ENCODE measurements at places on chromosomes 4 and X.

- no peak for DNase-seq
These were observed 34.5 kb upstream of the MAP3K15 start for GRCh38 chrX:19549838-19550237.

GRCh38 chr4:147732518-147733235, 789 bp downstream of the ARHGAP10 start:
- DNase-seq: no peak

DNA sequence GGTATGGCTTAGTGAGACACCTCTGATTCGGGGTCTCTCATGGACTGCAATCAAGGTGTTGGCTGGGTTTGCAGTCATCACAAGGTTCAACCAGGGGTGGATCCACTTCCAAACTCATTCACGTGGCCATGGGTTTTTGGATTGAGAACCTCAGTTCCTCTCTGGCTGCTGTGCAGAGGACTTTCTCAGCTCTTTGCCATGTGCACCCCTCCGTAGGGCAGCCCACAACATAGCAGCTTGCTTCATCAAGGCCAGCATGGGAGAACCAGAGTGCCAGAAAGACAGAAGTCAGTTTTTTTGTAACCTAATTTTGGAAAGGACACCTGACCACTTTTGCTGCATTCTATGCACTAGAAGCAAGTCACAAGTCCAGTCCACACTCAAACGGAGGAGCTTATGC, 154.9 kb downstream of the PJA1 start:
- no peak for DNase-seq

DNA sequence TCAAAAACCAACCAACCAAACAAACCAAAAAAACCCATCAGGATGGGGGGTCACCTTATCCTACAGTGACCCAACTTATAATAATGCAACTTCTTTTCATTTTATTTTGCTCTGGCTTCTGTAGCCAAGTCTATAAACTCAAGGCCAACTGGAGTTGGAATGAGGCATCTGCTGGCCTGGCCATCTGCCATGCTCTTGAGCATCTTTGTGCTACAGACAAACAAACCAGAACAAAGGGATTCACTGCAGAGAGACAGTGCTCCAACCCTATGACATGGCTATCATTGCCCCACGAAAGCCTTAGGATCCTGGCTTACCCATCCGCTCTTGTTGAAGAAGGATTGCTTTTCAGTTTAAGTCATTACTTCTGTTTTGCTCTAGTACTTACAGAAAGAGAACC, 49.2 kb upstream of the SCRG1 start:
- no peak for DNase-seq

GRCh38 chr4:5477613-5478012, 230.7 kb downstream of the EVC2 start:
- no peak for DNase-seq

DNA sequence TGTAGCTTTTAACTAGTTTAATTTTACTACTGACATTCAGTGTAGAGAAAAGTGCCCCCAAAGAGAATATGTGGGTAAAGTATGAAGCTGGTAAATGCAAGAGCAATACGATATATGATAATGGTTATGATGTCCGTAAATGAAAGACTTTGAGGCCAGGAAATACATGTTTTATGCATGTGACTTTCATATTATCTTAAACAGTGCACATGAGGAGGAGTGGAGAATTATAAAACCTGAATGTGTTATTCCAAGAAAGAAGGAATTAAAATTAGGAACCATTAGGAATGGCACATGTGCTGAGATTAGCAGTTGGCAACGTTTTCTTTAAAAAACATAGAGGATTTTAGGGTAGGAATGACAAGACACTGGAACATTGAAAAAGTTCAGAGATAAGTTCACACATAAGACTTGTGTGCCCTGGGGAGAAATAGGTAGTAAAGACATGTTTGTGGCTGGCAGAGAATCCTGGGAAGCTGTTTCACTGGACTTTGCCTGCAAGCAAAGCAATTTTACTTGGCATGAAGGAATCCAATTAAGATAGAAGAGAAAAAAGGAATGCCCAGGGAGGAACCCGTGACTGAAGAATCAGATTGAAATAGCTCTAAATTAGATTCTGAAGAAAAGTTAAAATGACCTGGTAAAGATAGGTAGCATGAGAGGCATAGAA, 20.0 kb downstream of the GK start:
- DNase-seq: no peak

- no peak for DNase-seq
These were observed 48.6 kb upstream of the TMEM164 start for GRCh38 chrX:109954333-109954732.

GRCh38 chr4:24166501-24166900, 276.7 kb upstream of the PPARGC1A start:
- DNase-seq: no peak

DNA sequence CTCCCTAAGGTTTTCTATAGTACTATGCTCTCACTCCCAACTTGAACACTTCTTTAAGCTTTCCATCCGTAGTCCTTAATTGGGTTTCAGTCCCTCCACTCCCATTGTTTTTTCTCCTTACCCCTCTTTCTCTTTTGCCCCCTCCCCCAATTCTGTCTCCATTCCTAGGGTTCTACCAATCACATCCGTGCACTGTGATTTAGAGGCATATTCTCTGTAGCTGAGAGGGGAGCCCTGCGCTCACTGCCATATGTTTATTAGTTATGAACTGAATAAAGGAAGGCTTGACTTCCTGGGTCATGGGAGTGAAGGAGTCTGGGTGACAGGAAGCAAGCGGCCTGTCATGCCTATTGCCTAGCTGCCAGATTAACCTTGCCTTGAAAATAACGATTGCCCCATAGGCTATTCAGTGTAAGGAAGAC, 471 bp downstream of the MCTS1 start:
- DNase-seq: no peak

GRCh38 chr4:105719204-105719603, 10.6 kb downstream of the GSTCD start:
- DNase-seq: no peak

DNA sequence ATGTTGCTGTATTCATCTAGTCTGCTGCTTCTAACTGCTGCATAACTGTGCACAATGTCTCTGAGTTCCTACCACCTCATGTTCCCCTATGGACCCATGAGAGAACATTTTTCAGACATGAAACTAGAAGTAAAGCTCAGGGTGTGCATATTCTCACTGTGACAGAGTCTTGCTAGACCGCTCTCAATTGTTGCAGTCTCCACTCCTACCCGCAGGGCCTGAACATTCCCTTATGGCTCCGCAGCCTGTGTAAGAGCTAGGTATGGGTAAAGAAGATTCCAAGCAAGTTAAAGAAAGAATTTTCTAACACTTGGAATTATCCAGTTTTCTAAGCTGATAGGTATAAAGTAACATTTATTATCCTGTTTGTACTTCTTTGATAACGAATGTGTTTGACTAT, 5.4 kb downstream of the OCIAD2 start:
- DNase-seq: no peak

DNA sequence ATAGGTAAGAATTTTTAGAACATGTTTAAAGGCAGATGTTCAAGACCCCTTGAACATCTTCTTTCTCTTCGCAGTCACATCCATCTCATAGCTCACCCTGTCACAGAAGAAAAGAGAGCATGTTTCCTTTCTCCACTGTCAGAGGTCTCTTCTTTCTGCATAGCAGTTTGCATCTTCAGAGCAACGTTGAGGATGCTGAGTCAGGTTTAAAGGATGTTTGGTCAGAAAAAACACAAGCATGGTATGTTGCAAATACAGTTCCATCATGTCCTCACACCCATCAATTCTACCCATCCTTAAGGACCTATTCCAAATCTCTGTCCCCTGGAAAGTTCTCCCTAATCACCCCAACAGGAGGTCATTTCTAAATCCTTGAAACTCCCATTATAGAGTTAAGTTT, 84.8 kb downstream of the STOX2 start:
- DNase-seq: no peak

- DNase-seq: no peak
These were observed 15.7 kb upstream of the N4BP2 start for GRCh38 chr4:40040908-40041307.

- DNase-seq: no peak
These were observed 133.3 kb downstream of the MAML3 start for GRCh38 chr4:140020457-140021361.

DNA sequence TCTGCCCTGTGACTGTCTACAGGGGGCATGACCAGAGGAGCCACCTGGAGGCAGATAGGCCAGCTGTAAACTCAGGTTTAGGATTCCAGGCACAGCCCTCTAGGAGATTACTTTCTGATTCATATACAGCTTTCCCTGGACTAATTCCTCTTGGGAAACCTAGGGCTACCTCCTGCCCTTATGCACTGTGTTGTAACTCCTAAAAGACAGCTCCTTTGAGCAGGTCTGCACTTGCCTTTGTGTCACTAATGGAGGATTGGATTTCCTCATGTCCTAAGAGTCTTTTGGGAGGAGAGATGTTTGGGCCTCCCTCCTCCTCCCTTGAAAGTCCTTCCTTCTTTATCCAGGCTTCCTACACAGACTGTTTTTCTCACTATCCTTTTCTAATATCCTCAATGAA, 202.0 kb downstream of the PCDH19 start:
- DNase-seq: no peak

DNA sequence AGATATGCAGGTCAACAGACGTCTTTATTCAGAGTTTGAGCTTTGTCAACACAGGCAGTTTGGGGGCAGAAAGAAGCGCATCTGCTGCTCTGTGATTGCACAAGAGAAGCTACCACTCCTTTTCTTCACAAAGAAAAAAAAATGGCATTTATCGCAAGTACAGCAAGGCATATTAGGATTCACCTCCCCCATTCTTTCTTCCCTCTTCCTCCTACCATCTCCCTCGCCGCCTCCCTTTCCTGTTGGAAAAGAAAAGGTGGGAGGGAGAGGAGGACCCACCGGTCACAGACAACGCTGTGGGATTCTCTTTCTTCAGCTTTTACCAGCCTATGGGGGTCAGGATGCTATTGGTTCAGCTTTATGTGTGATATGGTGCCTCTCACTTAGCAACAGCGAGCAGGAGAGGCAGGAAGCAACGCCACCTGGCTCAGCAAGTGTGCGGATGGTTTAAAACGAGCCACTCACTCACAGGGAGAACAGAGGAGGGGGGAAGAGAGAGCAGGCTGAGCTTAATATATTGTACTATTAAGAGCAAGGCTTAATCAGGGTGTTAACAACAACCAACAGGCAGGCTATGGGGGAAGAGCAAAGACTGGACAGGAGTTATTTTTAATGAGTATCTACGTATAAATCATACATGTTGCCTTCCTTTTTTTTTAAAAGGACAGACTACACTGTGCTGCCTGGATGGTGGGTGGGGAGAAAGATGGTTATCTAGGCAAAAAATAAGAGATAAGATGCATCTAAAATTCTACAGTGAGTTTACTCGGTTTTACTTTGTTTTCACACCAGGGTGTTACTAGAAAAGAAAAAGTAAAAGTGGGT, 104.7 kb downstream of the MAML3 start:
- DNase-seq: no peak

- DNase-seq: no peak
These were observed 24.6 kb upstream of the GPR50 start for GRCh38 chrX:151151665-151152267.

- no peak for DNase-seq
These were observed 132.2 kb downstream of the BMPR1B start for GRCh38 chr4:94889946-94890345.

- no peak for DNase-seq
These were observed 57.4 kb upstream of the SORBS2 start for GRCh38 chr4:185869427-185869826.

DNA sequence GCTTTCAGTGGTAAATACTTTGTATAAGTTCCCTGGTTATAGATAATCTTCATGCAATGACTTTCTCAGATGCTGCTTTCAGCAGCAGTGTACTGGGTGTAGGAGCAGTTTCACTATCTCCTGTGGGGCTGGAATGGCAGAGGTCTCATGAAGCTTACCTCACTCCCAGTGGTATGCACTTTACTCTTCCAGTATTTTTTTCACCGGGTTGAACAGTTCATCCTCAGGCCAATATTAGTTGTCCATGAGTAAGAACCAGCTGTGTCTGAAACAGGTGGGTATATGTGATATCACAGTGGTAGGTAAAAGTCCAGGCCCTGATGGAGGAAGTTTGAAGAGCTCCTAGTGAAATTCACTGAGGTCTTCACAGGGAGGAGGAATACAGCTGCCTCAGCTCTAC, 351.5 kb upstream of the EMCN start:
- no peak for DNase-seq

DNA sequence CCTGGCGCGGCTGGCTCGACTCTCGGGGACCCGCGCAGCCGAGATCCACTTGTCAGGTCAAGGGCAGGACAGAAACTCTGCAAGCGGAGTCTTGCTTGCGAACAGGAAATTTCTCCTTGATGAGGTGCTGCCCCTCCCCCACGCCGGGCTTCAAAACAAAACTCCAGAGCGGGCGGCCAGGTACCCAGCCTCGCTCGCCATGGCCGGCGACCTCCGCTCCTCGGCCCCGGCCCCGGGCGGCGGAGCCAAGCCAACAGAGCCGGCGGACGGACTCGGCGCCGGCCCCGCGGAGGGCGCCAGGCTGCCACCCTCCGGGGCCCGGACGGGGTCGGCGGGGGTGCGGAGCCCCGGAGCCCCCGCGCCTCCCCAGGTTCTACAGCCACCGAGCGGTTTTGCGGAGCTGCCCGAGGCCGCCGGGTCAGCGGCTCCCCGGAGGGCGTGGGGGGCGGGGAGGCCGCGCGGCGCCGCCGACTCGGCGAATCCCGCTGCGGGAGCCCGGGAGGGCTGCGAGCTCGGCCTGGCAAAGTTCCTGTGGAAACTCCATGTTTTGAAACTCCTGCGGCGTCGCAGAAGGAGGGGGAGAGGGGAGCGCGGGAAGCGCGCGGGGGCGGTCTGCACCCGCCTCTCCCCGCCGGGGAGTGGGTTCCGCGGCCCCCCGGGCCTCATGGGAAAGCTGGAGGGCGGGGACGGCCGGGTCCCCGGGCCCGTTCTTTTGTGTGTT, 11.7 kb upstream of the BCOR start:
- no peak for DNase-seq

DNA sequence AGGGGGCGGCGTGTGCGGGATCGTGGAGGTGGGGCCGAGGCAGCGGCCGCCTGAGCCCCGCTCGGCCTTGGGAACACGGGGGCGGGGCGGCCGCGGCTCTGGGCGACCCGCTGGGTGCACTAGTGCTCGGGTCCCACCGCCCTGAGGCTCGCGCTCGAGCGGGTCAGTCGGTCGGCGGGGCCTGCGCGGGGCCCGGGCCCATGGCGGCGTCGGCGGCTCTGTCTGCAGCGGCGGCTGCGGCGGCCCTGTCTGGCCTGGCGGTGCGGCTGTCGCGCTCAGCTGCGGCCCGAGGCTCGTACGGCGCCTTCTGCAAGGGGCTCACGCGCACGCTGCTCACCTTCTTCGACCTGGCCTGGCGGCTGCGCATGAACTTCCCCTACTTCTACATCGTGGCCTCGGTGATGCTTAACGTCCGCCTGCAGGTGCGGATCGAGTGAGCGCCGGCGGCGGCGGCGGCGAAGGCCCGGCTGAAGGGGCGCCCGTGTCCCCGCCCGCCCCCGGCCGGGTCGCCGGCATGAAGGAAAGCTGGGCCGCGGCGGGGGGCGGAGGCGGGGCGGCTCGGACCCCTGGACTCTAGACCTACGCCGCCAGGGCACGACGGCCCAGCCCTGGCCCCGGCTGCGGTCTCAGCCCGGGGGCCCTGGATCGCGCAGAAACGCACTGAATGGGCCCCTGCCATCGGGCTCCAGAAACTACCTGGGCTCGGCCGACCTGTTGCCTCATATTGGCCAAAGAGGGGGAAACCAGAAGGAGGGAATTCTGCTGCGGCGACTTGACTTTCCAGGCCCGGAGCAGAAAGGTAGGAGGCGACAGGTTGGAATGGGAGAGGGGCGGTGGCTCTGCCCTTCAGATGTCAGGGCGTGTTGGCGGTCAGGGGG, at the start of gene SMIM10L2A:
TSS of gene SMIM10L2A (plus strand) at position 13 of the 878 bp plus-strand sequence. CDS start at position 201, 188 bp downstream.
- no peak for DNase-seq

- DNase-seq: no peak
These were observed 305.4 kb downstream of the PCDH18 start for GRCh38 chr4:137226900-137227299.
